ENCODE measurements at places on chromosomes 4 and X. TPM values are rescaled to one million over a fixed set of nuclear protein-coding genes. Genes with fewer than 3 reads are reported as not detected.

GRCh38 chr4:54924891-54925290, 200.5 kb downstream of the KDR start:
- H3K27me3 ChIP-seq, result no peaks in the 10 kb centered on the region
- H3K4me1 ChIP-seq, result no peaks in the 10 kb centered on the region
- DNase-seq, result no peak
- no peak overlapping the region for H3K27ac ChIP-seq
- H3K4me3 ChIP-seq, result no peak overlapping the region

DNA sequence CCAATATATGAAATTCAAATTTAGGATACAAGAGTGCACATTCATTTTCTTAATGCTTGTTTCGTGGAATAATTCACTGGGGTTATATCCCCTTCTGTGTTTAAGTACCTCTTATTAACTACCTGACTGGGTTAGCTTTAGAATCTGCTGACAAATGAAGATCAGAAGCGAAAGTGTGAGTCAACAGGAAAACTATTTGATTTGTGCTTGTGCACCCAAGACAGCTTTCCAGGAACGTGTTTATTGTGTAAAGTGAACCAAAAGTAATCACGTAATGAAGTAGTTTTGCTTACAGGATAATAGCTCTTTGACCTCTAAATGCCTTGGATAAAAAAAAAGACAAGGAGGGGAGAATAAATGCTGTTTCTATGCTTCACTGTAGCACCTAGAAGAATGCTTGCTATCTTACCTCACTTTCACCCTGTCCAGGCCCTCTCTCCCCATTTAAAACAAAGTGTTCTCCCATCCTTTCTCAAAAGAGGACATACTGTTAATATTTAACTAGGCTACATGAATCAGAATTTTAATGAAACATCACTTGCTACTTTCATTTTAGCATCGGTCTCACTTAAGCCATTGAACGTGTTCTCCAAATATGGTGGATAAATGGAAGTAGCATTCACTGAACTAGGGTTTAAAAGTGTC, 141.9 kb downstream of the THOC2 start:
- no peak overlapping the region for H3K4me3 ChIP-seq
- H3K36me3 ChIP-seq, result no peaks in the 10 kb centered on the region
- peak overlapping the region; percentile 36 for H3K27ac ChIP-seq
- peaks cover 14% of the 10 kb centered on the region for H3K4me1 ChIP-seq
- no peaks in the 10 kb centered on the region for H3K27me3 ChIP-seq

DNA sequence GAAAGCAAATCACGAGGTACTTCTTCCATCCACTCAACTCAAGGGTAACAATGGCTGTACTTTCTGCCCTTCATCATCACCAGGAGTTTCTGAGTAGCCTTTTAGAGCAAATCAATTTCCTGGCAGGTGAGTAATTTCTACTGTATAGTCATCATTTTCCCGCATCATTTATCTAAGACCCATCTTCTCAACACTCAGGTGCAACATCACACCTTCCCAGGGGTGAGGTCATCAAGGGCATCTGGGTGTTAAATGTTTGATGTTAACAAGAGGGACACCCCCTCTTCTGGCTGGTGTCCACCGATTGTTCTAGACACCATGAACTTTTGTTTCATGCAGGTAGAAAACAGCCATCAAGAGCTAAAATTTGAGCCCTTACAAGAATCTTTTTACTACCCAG, 313.4 kb upstream of the MAGEB2 start:
- no peak overlapping the region for H3K4me3 ChIP-seq
- H3K27me3 ChIP-seq, result no peaks in the 10 kb centered on the region
- DNase-seq, result no peak
- no peaks in the 10 kb centered on the region for H3K4me1 ChIP-seq
- H3K27ac ChIP-seq, result no peak overlapping the region

The CTAG2 gene
- not detected for total RNA-seq

- no peaks in the 10 kb centered on the region for H3K36me3 ChIP-seq
- no peaks in the 10 kb centered on the region for H3K27me3 ChIP-seq
- peaks cover 7% of the 10 kb centered on the region for H3K4me1 ChIP-seq
- no peak overlapping the region for H3K27ac ChIP-seq
Measured at GRCh38 chrX:9542106-9542760, 77.4 kb downstream of the TBL1X start.

The TCEAL2 gene
- total RNA-seq, result 1.3 TPM

The GYPA gene
- total RNA-seq, result not detected

DNA sequence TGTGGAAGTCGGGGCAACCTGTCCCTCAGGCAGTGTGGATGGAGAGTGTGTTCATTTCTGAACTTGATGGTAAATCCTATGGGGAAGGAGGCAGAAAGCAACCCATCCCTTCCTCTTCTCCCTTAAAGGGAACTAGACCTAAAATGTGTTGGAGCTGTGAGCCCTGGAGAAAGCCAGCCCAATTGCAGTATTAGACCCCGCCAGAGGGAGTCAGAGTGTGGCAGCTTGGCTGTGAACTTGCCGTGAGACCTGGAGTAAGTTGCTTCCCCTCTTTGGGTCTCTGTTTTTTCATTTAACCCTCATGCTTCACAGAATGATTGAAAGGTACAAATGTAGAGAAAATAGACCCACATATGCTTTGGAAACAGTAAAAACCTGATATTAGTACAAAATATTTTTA, 108.7 kb upstream of the PAK3 start:
- no peak overlapping the region for H3K4me3 ChIP-seq
- no peak for DNase-seq
- H3K4me1 ChIP-seq, result peaks cover 12% of the 10 kb centered on the region
- no peaks in the 10 kb centered on the region for H3K27me3 ChIP-seq

The CABS1 gene
- total RNA-seq, result not detected

DNA sequence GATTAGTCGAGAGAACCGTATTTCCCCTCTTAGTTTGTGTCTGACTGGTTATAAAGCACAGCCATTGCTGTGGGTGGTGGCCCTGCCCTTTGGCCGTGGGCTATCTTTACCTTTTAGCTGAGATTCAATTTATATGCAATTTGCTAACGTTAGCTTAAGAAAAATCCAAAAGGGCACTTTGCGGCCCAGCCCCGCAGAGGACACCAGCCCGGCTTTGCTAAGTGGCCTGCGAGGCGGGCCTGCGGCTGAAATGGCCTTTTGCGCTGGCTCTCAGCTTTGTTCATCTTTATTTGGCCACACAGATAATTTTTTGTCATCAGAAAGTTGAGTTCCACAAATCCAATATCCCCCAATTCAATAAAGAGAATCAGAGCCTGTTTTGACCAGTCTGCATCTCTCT, 48.3 kb downstream of the CPZ start:
- DNase-seq, result no peak
- no peaks in the 10 kb centered on the region for H3K4me1 ChIP-seq
- no peaks in the 10 kb centered on the region for H3K27me3 ChIP-seq
- no peak overlapping the region for H3K27ac ChIP-seq
- H3K4me3 ChIP-seq, result no peak overlapping the region

- H3K27ac ChIP-seq, result no peak overlapping the region
- no peak for DNase-seq
- H3K4me1 ChIP-seq, result peaks cover 9% of the 10 kb centered on the region
- no peak overlapping the region for H3K4me3 ChIP-seq
Measured at GRCh38 chr4:6696611-6697010, 2.9 kb downstream of the S100P start.

The RTL3 gene
- not detected for total RNA-seq

GRCh38 chrX:49166914-49167739, 4.6 kb downstream of the MAGIX start:
- H3K4me3 ChIP-seq, result no peak overlapping the region
- no peaks in the 10 kb centered on the region for H3K36me3 ChIP-seq
- peak overlapping the region; percentile 47 for H3K27ac ChIP-seq
- peaks cover 12% of the 10 kb centered on the region for H3K4me1 ChIP-seq
- no peaks in the 10 kb centered on the region for H3K27me3 ChIP-seq

DNA sequence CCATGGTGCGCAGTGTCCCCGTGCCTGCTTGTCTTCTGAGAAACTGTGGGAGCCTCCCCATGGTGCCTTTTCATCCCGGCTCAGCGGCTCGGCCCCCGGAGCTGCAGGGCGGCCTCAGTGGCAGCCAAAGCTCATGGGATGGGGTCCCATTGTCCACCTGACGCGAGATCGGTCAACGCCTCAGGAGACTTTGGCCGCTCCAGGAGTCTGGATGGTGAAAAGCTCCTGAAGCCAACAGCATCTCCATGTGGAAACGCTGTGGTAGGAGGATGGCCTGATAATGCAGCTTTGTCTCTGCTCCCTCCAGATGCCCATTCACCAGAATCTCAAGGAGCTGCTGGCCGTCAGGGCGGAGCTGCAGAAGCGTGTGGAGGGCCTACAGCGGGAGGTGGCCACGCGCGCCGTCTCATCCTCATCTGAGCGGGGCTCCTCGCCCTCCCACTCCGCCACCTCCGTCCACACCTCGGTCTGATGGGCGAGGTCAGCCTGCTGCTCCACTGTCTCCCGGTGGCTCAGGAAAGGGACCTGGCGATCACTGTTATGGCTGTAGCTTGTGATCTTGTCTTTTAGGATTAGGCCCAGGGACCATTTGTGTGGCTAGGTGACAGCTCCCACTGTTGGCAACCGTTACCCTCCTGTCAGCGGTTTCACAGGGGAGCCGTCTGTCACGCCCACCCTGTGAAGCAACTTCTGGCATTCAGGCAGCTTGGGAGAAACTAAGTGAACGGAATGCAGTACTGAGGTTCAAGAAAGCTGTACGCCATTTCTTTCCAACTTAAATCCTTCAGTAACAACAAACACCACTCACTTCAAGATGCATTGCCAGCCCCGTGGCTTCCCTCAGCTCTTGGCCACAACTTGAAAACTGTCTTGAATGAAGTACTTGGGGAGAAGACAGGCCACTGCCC, 69.3 kb downstream of the MTMR1 start:
- DNase-seq, result no peak
- H3K4me1 ChIP-seq, result no peaks in the 10 kb centered on the region
- no peak overlapping the region for H3K27ac ChIP-seq
- no peaks in the 10 kb centered on the region for H3K27me3 ChIP-seq
- no peaks in the 10 kb centered on the region for H3K36me3 ChIP-seq
- no peak overlapping the region for H3K4me3 ChIP-seq

The MAGEA10 gene
- total RNA-seq, result not detected

DNA sequence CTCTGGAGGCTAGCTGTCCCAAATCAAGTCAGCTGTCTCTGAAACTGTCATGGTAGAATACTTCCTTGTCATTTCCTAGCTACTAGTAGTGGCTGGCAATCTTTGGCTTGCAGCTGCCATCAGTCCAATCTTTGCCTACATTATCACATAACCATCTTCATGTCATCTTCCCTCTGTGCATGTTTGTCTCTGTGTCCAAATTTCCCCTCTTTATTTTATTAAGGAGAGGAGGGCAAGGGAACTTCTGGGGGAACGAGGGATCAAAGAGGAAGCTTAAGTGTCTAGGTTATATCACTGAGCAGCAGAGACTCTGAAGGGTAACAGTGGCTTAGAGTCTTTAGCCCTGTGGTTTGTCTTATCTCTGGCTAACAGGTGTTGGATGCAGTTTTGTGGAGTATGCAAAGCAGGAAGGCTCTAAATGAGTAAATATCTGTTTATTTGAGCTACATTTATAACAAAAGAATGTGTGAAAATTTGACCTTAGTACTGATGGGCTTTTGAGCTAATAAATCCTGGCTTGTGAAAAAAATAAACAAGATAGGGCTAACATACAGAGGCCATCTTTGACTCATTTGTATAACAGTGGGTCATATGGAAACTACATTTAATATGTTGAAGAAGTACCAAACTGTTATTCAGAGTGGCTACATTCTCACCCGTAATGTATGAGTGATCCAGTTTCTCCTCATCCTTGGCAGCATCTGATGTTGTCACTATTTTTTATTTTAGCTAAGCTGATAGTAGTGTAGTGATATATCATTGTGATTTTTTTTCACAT, 49.4 kb upstream of the ENOX2 start:
- H3K27ac ChIP-seq, result no peak overlapping the region
- no peaks in the 10 kb centered on the region for H3K4me1 ChIP-seq
- no peaks in the 10 kb centered on the region for H3K36me3 ChIP-seq
- DNase-seq, result no peak

DNA sequence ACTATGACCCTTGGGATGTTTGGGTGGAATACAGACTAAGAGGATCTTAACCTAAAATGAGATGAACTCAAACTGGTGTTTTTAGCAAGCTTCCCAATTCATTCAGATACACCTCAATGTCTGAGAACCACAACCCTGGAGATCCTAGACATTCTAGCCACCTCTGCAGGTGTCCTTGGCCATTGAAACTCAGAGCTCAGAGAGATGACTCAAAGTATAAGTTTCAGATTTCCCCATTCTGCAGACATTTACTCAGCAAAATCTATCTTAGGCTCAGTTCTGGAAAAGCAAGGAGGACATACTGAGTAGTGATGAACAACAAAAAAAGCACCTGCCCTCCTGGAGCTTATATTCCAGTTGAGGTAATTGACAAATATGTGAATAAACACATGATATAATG, 47.8 kb downstream of the COMMD8 start:
- H3K36me3 ChIP-seq, result no peaks in the 10 kb centered on the region
- H3K4me1 ChIP-seq, result no peaks in the 10 kb centered on the region
- no peak overlapping the region for H3K4me3 ChIP-seq
- no peaks in the 10 kb centered on the region for H3K27me3 ChIP-seq
- DNase-seq, result no peak

The SLC6A14 gene
- total RNA-seq, result not detected

DNA sequence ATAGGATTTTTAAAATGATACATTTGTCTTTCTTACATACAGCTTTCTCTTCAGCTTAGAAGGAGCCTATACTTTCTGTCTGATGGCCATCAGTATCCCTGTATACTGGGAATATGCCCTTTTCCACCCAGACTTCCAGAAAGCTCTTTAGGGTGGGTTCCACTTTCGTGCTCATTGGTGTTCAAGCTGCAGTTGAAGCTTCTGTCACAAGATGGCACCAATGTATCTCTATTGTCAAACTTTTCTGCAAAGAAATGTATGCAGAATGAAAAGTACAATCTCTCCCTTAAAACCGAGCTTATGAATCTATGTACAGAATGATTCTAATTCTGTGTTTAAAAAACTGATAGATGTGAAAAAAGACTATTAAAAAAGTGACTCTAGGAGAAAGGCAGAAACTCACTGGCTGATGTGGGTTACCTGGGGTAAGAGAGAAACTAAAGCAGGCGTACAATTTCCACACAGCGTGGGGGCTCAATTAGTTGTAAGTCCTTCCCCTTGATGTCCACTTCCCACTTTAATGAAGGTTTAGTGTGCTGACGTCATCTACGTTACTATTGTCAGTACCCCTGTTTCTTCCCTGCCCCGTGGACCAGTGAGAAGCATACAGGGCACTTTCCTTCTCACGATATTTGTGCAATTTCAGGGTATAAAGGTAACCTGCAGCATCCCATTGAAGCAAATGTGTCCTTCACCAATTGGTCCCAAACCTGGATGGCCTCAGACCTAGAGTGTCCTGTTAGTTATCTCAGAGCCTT, 57.3 kb upstream of the TCEAL2 start:
- no peaks in the 10 kb centered on the region for H3K4me1 ChIP-seq
- H3K4me3 ChIP-seq, result no peak overlapping the region
- peak; percentile 12 for DNase-seq
- no peaks in the 10 kb centered on the region for H3K36me3 ChIP-seq

DNA sequence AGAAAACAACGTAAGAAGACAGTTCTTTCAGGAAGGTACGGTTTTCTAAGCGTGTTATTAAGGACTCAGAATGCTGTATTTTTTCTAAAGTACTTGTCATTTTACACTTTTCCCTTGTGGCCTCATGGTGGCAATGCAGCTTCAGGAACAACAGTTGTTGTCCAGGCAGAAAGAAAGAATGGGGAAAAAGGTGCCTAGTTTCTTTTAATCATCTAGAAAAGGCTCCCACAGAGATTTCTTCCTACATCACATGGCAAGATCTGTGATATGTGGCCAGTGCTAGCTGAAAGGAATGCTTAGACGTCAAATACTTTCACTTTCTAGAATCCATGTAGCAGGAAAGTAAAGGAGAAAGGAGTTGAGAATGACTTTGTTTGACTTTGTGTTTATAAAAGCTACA, 49.0 kb upstream of the TRAM1L1 start:
- H3K27me3 ChIP-seq, result no peaks in the 10 kb centered on the region
- H3K4me1 ChIP-seq, result no peaks in the 10 kb centered on the region
- no peak overlapping the region for H3K27ac ChIP-seq
- no peaks in the 10 kb centered on the region for H3K36me3 ChIP-seq
- H3K4me3 ChIP-seq, result no peak overlapping the region
- DNase-seq, result peak; percentile 20
